ENCODE measurements at places on chromosomes 12 and 14.

DNA sequence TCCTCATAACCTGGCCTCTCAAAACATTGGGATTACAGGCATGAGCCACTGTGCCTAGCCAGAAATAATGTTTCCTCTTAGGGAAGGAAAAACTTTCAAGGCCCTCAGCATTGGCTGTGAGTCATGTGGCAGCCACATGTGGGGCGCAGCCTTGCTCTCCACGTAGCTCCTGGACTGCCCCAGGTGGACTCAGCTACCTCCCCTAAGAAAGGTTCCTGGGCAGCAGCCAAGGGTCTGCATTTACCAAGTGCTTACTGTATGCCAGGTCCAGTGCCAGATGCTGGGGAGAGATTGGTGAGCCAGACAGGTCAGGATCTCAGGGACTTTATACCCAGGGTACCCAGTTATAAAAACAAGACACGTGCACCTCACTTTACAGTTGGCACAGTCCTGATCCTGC lies 3.7 kb upstream of the TRPV4 start:
- no peak for DNase-seq

DNA sequence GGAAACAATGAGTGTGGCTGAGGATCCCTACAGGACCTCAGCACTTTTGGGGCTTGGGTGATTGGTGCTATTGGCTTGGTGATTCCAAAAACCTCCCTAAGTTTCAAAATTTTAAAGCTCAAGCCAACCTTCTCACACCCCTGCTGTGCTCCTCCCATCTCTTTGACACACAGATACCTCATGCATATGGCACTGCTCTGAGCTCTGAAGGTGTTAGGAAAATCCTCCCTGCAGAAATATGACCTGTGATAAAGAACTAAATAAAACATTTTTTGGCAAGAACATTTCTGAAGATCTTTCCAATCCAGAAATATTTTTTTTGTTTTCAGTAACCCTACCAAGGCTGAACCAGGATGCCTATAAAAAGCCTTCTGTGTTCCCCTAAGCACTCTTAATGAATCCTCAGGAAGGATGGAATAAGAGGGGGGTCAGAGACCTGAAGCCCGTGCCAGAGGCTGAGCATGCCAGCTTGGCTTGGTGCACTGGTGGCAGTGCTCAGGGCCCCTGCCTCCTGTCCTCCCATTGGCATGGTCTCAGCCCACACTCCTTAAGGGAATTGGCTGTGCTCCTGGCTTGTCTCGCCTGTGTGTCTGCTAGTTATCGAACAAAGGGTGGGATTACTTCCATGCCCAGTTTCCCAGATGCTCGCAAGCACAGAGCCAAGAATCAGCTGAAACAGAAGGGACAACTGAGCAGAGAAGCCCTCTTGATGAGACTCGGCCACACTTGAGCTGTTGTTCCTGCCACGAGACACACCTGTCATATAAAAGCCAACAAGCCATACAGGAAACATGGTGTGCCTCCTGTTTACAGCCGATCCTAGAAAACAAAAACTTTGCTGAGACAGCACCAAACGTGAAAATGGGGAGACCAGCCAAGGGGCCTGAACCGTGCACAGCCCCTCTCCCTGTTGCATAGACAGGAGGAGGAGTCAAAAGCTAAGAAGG lies 132.7 kb upstream of the EEA1 start:
- peak; percentile 63 for DNase-seq

- no peak for DNase-seq
Measured at GRCh38 chr12:81520064-81520945, 238.8 kb downstream of the PPFIA2 start.

DNA sequence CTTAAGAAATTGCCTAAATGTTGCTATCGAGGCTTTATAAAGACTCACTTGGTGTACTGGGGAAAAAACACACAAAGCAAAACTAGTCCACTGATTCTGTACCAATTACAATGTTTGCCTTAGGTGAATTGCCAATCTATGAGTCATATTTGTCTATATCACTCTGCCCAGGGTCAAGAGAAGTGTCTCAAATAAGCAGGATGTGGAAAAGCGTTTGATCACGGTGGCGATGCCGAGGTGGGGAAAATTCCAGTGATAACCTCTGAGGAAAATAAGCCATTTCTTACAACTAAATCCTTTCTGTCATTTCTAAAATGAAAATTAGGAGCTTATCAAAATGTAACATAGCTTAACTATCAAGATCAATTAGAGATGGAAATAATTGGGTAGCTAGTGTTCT lies 148.6 kb upstream of the DIO3 start:
- no peak for DNase-seq

DNA sequence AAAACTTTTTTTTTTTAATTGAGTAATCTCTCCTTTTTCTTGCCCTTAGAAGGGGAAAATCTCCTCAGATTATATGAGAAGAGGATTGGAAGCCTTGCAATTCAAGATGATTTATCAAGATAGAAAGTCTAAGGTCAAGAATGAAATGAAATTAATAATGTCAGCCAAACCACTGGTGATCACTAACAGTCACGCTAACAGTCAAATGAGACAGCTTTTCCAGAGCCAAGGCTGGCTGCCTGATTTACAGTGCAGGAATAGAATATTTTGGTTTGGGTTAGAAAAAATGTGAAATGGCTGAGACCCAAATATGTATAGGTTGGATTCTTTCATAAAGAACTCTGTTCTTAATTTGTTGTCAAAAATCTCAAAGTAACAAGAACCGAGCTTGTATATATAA lies 204.3 kb downstream of the PPM1H start:
- no peak for DNase-seq

DNA sequence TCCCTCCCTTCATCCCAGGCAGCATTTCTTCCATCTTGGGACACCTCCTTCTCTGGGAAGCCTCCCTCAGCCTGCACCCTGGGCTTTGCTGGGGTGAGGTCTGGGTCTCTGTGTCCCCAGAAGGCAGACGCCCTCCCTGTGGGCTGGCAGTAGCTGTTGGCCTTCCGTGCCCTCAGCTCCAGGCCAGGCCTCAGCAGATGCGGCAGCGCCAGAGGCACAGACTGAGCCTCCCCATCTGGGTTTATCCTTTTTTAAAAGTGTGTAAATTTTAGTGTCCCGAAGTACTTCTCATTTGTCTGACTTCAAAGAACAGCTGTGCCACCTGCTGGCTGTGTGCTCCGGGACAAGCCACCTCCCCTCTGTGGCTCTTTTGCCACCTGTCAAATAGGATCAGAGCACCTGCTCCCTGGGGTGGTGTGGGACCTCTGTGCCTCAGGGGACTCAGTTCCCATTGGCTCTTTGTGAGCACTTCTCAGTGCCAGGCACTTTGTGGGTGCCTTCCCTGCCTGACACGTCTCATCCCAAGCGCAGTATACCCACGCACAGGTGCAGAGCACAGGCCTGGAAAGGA lies 11.1 kb downstream of the EXOC3L4 start:
- no peak for DNase-seq
